ENCODE measurements at places on chromosomes 12 and 14. TPM values are rescaled to one million over a fixed set of nuclear protein-coding genes. Genes with fewer than 3 reads are reported as not detected.
A peak's percentile ranks its signal among the peaks of the same experiment; 100 is the strongest.

DNA sequence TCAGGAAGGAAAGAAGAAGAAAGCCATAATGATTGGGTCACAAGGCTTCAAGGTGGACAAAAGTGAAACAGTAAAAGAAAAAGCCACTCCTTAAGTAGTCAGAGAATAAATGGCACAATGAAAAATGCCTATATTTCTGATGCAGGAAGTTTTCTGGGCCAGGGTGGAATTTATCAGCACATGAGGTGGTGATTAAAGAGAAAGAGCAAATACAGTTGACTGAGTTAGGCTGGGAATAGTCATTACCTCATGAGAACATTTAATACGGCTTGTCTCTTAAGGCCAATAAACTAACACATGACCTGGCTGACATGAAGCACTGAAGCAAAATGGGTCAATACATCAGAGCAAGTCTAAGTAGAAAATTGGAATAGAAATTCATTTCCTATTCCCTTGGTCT is 499.7 kb downstream of the TMTC2 start:
- no peaks in the 10 kb centered on the region for H3K27me3 ChIP-seq
- H3K4me1 ChIP-seq, result no peaks in the 10 kb centered on the region
- H3K4me3 ChIP-seq, result no peak overlapping the region
- H3K36me3 ChIP-seq, result no peaks in the 10 kb centered on the region

DNA sequence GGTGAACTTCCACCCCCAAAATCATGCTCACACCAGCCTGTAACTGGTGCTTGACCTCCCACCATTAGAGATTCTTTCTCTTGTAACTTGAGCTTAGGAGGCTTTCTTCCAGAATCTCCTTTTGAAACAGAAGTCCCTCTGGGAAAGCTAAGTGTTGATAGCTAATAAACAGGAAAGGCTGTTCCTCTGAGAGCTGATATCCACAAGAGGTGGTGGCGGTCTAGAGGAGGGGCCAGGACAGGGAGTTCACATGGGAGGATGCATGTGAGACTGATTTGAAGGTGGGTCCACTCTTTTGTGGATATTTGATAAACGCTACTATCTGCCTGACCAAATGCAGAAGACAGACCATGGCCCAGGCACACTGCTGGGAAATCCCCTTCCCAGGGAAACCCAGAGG is 10.2 kb upstream of the PRMT8 start:
- no peak overlapping the region for H3K27ac ChIP-seq
- peaks cover 24% of the 10 kb centered on the region for H3K27me3 ChIP-seq
- H3K4me1 ChIP-seq, result no peaks in the 10 kb centered on the region
- H3K36me3 ChIP-seq, result no peaks in the 10 kb centered on the region
- DNase-seq, result no peak

- no peaks in the 10 kb centered on the region for H3K36me3 ChIP-seq
- H3K27ac ChIP-seq, result peak overlapping the region; percentile 24
- DNase-seq, result peak; percentile 66
- H3K4me1 ChIP-seq, result no peaks in the 10 kb centered on the region
- no peak overlapping the region for H3K4me3 ChIP-seq
- H3K27me3 ChIP-seq, result no peaks in the 10 kb centered on the region
Observed at GRCh38 chr12:2101771-2102170, 49.0 kb downstream of the CACNA1C start.

DNA sequence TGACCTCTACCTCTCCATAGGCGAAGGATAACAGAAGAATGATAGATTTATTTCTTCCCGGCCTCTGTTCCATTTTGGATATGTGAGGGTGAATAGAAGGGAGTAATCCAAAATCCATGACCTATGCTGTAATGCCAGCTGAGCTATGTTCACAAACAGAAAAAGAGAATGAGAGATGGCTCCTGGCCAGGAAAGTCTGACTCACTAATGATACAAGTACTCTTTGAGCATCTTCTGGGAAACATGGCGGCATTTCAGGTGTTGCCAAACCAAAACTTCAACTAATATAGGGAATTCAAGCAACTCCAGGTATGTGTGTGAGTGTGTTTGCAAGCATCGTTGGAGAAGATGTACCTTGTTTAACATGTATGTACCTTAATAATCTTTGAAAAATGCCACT is 55.1 kb downstream of the MED13L start:
- no peaks in the 10 kb centered on the region for H3K27me3 ChIP-seq
- peak overlapping the region; percentile 3 for H3K27ac ChIP-seq
- no peak overlapping the region for H3K4me3 ChIP-seq
- peaks cover 12% of the 10 kb centered on the region for H3K4me1 ChIP-seq
- no peaks in the 10 kb centered on the region for H3K36me3 ChIP-seq
- DNase-seq, result peak; percentile 74

DNA sequence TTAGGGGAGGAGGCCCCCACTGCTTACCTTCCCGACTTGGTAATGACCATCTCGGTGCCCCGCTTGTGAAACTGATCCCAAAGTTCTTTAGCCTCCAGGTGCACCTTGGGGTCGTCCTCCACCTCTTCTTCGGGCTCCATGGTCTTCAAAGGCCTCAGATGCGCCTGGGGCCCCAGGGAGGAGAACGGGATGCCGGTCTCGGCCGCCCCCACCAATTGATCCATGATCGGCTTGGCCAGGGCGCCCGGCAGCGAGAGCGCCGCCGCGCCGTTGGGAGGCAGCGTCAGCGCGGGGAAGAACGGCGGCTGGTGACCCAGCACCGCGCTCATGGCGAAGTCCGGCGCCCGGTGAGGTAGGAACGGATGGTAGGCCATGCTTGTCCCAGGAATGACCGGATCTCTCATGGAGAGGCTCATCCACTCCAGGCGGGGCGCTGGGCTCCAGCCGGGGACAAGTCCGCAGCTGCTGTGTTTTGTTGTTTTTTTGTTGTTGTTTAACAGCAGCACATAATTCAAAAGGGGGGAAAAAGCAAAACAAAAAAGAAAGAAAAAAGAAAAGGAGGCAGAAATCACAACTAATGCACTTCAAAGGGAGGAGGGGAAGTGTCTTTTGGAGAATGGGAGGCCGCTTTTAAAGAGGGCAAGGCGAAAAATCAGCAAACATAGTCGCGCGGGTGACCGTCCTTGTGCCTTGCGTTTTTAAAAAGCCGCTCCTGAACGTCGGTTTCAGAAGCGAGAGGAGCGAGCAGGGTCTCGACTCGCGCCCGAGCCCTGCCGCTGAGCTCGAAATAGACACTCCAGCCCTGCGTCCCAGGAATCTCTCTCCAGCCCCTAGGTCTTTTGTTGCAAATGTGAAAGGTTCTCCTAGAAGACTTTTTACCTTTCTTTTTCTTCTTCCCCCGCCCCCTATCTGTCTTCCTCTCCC is 928 bp downstream of the TBX3 start:
- peak overlapping the region; percentile 98 for H3K4me3 ChIP-seq
- H3K27ac ChIP-seq, result peak overlapping the region; percentile 97
- H3K36me3 ChIP-seq, result peaks cover 12% of the 10 kb centered on the region
- peak; percentile 72 for DNase-seq
- H3K27me3 ChIP-seq, result no peaks in the 10 kb centered on the region

- peaks cover 10% of the 10 kb centered on the region for H3K4me1 ChIP-seq
- DNase-seq, result peak; percentile 52
- H3K27me3 ChIP-seq, result no peaks in the 10 kb centered on the region
- no peak overlapping the region for H3K27ac ChIP-seq
Observed at GRCh38 chr12:104371043-104371870, 67.7 kb downstream of the EID3 start.

DNA sequence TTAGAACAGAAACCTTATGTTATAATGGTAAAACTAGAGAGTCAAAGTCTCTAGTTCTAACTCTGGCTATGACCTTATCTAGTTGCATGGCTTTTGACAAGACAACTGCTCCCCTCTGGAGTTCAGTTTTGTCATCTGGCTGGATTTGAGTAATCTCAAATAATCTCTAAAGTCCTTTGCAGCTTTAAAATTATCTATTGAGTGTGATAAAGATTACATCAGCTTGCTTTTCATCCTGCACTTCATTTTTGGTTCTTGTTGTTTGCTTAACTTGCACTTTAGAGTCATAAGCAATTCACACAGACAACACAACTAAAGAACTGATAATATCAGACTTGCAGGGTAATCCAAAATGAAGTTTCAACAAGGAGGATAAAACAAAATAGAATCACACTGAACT is 2.3 kb downstream of the AKAP5 start:
- DNase-seq, result no peak
- H3K27ac ChIP-seq, result no peak overlapping the region
- no peaks in the 10 kb centered on the region for H3K4me1 ChIP-seq
- H3K36me3 ChIP-seq, result no peaks in the 10 kb centered on the region
- H3K4me3 ChIP-seq, result no peak overlapping the region

- no peak overlapping the region for H3K27ac ChIP-seq
- H3K4me1 ChIP-seq, result no peaks in the 10 kb centered on the region
- H3K27me3 ChIP-seq, result no peaks in the 10 kb centered on the region
- no peak for DNase-seq
- H3K36me3 ChIP-seq, result no peaks in the 10 kb centered on the region
Observed at GRCh38 chr12:119372540-119372939, 38.0 kb downstream of the CCDC60 start.

- H3K27ac ChIP-seq, result no peak overlapping the region
- no peak overlapping the region for H3K4me3 ChIP-seq
- H3K36me3 ChIP-seq, result no peaks in the 10 kb centered on the region
- H3K27me3 ChIP-seq, result no peaks in the 10 kb centered on the region
- peaks cover 11% of the 10 kb centered on the region for H3K4me1 ChIP-seq
Observed at GRCh38 chr12:32070370-32070769, 36.3 kb upstream of the BICD1 start.

DNA sequence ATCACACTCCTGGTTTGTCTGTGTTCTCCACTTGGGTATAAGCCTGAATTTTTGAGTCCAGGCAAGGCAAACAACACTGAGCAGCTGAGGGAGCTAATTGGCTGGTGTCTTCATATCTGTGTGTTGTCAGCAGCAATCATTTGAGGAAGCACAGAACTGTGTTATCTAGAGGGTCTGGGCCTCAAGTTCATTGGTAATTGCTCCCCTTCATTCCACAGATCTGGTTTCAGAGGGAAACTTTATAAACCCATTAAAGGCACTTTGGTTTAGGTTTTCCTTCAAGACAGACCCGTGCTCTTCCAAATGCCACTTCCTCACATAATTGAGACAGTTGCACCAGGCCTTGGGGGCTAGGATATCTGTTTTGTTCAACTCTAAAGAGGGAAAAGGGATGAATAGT is 5.6 kb downstream of the DACT1 start:
- no peak for DNase-seq
- H3K27ac ChIP-seq, result no peak overlapping the region
- peaks cover 18% of the 10 kb centered on the region for H3K4me1 ChIP-seq
- H3K4me3 ChIP-seq, result no peak overlapping the region

GRCh38 chr14:89730687-89731086 is 223.8 kb downstream of the EFCAB11 start:
- H3K36me3 ChIP-seq, result no peaks in the 10 kb centered on the region
- no peaks in the 10 kb centered on the region for H3K27me3 ChIP-seq
- no peak overlapping the region for H3K27ac ChIP-seq
- H3K4me3 ChIP-seq, result no peak overlapping the region

- DNase-seq, result no peak
- H3K4me3 ChIP-seq, result no peak overlapping the region
- H3K27ac ChIP-seq, result no peak overlapping the region
- H3K36me3 ChIP-seq, result no peaks in the 10 kb centered on the region
- no peaks in the 10 kb centered on the region for H3K27me3 ChIP-seq
- H3K4me1 ChIP-seq, result no peaks in the 10 kb centered on the region
Observed at GRCh38 chr12:128753438-128753837, 70.3 kb downstream of the SLC15A4 start.

DNA sequence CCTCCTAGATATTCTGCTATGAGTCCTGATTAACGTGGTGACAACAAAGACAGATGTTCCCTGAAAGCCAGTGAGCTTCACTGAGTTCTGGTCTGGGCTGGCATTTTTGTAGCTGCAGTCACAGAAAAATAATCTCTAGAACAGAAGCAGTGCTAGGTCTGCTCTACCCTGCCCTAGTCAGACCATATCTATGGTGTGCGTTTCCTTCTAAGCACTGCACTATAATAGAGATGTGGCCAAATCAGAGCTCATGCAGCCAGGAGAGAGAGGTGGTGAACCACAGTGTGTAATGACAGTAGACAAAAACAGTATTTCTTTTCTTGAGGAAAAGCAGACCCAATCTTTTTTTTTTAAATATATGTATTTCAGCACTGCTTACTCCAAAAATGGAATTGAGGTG is 76.3 kb downstream of the CMAS start:
- H3K36me3 ChIP-seq, result no peaks in the 10 kb centered on the region
- H3K27me3 ChIP-seq, result peaks cover 21% of the 10 kb centered on the region
- DNase-seq, result no peak
- no peak overlapping the region for H3K4me3 ChIP-seq
- H3K4me1 ChIP-seq, result no peaks in the 10 kb centered on the region

GNB3 gene
- 3.2 TPM for total RNA-seq

JAG2 gene
- total RNA-seq, result 0.13 TPM

CAPZA3 gene
- total RNA-seq, result not detected

CD69 gene
- not detected for total RNA-seq

PTCSC3 gene
- not detected for total RNA-seq

CEP83 gene
- total RNA-seq, result 5.8 TPM

EFCAB11 gene
- 7.9 TPM for total RNA-seq

HSPB8 gene
- 11.1 TPM for total RNA-seq
